ENCODE measurements at places on chromosomes 11 and 22.

- no peak for DNase-seq
Measured at GRCh38 chr11:65606876-65607613, 7.0 kb downstream of the MAP3K11 start.

- no peak for DNase-seq
Measured at GRCh38 chr11:24828938-24829605, 332.2 kb downstream of the LUZP2 start.

GRCh38 chr11:119807841-119808240, 78.8 kb upstream of the NECTIN1 start:
- no peak for DNase-seq

- DNase-seq = no peak
Measured at GRCh38 chr22:39949964-39950737, 10.0 kb upstream of the TMA7B start.

DNA sequence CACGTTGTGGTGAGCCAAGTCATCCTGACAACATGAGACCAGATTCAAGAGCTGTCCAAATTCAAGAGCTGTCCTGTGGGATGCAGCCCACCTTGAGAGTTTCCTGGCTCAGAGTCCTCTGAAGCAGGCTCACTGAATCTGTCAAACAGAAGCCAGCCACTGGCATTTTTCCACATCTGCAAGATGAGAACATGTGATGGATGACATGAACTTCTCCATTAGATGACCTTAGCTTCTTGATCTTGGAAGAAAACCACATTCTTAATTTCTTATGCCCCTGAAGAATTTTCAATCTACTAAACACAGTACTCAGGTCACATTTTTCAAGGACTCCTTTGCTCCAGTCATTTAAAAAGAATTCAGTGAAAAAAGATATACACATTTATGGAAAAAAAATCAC, 291.0 kb downstream of the GUCY1A2 start:
- no peak for DNase-seq

DNA sequence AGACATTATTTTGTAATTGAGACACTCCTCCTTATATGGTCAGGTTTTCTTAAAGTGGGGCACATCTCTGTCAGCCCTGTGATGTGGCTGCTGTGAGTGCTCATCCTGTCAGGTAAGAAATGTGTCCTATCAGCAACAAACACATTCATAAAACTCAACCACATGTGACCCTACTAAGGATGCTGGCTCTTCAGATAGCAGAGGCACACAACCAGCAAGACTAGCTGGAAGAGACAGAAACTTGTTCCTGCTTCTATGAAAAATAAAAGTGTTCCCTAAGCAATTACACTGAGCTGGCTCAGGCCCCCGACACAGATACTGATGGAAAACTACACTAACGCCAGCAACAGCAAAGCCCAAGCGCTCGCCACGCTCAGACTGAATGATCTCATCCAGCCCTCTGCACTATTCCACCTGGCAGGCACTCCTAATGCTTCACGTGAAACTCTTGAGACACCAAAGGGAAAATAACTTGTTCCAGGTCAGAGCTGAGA, 49.8 kb upstream of the CYP2D6 start:
- no peak for DNase-seq

GRCh38 chr11:66124564-66124963, 54.5 kb downstream of the PACS1 start:
- no peak for DNase-seq

GRCh38 chr11:18393581-18394274, 635 bp upstream of the LDHA start:
- DNase-seq = no peak

- no peak for DNase-seq
Measured at GRCh38 chr11:89175796-89176195, 1.9 kb upstream of the TYR start.

- DNase-seq = no peak
Measured at GRCh38 chr11:91078221-91078620, 855.4 kb upstream of the CHORDC1 start.

DNA sequence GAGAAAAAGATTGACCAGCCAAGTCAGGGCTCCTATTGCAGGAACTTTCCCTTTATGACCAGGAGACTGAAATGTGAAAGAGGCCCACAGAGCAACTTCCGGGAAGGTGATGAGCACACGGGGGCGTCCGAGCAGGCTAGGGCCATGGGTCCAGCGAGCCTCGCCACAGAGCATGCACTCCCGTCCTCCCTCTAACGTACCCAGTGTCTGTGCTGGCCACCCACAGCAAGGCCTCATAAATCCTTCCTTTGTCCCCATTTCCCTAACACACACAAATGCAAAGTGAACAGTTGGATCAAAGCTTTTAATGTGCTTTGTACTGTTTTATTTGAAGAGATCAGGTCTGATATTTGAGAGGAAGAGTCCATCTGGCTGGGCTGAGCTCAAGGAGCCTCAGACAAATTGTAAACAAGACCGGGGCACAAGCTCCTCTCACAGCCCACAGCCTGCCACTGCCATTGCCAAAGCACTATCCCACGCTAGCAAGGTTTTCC, 44.3 kb downstream of the BLID start:
- no peak for DNase-seq

- DNase-seq = no peak
Measured at GRCh38 chr11:65736810-65737209, 16.2 kb upstream of the RNASEH2C start.

GRCh38 chr11:6437423-6437822, 3.4 kb downstream of the HPX start:
- no peak for DNase-seq
